Stimulated activated CD4-positive, alpha-beta T cell treated with anti-CD3 and anti-CD28 coated beads, Interleukin-12 subunit alpha, Interleukin-12 subunit beta, amount 100 ng/mL, for 24 hours (primary cell): ENCODE measurements at places on chromosomes 6 and 20.

GRCh38 chr6:114446342-114446741 lies 103.5 kb upstream of the HS3ST5 start:
- no peak for DNase-seq

DNA sequence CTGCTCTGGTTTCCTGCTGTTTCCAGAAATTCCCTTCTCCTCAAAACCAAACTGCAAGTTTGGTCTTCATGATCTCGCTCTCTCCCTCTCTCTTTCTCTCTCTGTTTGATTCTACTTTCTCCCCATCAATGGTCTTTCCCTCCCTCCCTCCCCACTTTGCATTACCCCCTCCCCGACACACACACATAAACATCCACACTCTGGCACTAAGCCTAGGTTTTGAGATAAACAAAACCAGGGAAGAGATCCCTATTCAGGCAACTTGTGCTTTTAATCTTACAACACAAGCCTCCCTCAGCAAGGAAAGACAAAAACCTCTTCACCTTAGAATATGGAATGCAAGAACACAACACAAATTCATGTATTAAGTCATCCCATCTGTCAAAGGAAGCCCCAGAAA lies 73.5 kb upstream of the PTPRT start:
- no peak for DNase-seq

DNA sequence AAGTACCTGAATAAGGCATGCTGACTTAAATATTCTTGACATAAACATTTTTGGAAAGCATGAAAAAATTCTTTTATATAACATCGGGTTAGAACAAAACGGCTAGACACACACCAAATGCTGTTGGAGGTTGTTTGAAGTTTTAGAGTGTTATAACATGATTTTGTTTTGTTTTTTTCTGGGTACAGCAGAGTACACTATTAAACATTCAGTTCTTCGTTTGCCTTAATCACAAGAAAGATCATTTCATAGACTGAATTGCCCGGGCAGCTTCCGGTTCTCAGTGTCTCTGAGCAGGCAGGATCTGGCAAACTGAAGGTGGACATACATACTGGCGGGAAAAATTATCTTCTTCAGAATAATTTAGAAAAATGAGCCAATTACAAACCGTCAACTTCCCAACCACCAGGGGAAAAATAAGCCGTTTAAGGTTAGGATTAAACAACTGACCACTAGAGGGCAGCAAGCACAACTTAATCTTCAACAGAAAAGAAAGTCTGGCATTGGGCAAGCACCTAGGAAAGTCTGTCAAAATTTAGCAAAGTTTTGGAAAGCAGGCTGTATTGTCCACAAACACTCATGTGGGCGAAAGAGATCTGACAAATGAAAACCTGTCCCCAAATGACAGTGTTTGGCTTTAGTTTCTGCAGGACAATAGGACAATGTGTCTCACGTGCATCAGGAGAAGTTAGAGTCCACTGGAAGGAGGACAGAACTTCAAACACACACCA lies 15.0 kb downstream of the ZNF217 start:
- no peak for DNase-seq

GRCh38 chr6:12026120-12026519 lies 14.0 kb downstream of the HIVEP1 start:
- DNase-seq, result no peak

DNA sequence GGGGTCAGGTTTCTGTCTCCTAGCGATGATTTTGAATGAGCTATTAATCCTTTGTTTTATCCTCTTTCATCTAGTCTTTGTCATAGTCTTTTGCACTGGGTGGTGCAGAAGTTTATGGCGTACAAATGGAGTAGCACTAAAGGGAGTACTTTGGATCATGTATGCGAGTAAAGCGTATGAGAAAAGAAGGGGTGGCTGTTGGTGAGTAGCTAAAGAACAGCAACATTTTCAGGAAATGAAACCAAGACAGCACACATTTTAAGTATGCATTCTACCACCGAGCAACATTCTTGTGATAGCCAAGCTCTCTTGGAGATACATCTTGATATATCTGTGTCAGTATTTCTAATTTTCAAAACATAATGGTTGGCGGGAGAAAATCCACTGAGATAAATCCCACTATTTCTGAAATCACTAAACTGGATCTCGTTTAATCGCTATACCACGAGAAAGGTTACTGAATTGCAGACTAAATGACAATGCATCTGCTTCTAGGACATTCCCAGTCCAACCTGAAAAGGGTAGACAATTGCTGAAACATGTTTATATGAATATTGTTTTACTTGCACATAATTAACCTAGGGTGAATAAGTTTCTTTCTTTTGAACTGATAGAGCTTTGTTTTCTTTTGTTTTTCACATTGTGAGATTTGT lies 196.1 kb downstream of the TRIM27 start:
- no peak for DNase-seq

GRCh38 chr6:44064089-44064947 lies 62.9 kb downstream of the MRPL14 start:
- DNase-seq, result no peak

DNA sequence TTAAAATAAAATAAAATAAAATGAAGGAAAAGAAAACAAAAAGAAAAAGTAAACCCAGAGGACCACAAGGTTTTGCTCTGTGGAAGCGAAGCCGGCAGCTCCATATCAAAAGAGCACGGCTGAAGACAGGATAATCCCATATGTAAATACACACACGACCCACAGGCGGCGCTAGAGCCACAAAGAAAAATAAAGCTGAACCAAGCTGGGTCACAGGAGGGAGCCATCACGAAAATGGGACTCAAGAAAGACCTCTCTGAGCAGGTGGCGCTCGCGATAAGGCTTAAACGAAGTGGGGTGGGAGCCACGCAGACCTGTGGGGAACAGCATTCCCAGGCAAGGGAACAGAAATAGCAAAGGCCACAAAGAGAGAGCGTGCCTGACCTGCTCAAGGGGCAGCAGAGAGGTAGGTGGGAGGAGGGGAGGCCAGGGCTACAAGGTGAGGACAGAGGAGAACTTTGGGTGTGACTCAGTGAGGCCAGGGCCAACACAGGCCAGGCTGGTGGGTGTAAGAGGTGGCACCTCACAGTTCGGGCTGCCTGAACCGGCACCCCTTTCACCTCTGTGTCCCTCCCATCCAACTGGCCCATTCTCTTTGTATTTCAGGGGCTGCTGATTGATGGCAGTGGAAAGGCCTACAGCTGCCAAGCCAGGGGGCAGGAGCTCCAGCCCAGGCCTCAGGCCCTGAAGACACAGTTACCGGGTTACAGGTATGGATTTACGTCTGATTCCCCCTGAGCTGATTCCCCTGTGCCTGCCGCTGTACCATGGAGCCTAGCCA lies 26.0 kb downstream of the PTGIS start:
- DNase-seq, result peak; percentile 34

- DNase-seq, result no peak
Measured at GRCh38 chr20:24617757-24618450, 148.5 kb downstream of the SYNDIG1 start.

GRCh38 chr20:31257364-31257763 lies at the start of gene DEFB115:
TSS of gene DEFB115 (plus strand) at chr20:31257664. CDS start at chr20:31257664, 0 bp downstream.
- no peak for DNase-seq

GRCh38 chr20:43183536-43184070 lies 6.1 kb downstream of the PTPRT start:
- DNase-seq, result no peak

- DNase-seq, result no peak
Measured at GRCh38 chr6:126696921-126697693, 357.2 kb downstream of the CENPW start.

DNA sequence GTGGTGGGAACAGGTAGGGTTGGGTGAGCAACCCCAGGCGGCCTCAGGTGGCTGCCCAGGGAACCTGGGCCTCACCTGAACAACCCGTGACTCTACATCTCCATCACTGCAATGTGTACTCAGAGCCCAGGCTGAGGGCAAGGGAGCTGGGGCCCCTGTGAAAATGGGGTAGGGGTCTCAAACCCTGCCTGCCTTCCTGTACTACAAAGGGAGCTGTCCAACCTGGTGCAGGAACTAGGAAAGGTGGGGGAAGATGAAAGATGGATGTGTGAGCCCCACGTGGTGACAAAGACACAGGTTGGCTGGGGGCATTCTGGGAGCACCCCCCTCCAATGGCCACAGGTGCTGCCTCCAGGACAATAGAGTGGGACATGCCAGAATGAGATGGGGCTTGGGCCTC lies 62.1 kb upstream of the SLC2A12 start:
- DNase-seq, result no peak

GRCh38 chr6:91606148-91606901 lies 1019.5 kb upstream of the MAP3K7 start:
- no peak for DNase-seq

GRCh38 chr6:29171736-29172135 lies 1.0 kb downstream of the OR2J2 start:
- DNase-seq, result no peak

DNA sequence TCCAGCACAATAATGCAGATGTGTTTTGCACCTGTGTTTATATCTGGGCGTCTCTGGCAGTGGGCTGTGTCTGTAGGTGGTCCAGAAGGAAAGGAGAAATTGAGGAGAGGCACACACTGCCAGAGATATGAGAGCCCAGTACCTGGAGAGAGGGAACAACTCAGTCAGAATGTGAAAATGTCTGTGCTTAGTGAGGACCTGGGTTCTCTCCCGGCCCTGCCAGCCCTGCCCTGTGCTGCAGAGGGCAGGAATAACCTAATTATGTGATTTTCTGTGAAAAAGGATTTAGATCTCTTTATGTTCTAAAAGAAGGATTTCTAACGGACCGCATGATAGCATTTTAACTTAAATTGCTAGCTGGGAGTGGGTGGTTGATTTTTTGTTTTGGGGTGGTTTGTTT lies 8.3 kb upstream of the EXOC2 start:
- no peak for DNase-seq

GRCh38 chr6:89368999-89369398 lies 16.5 kb upstream of the UBE2J1 start:
- DNase-seq, result no peak

GRCh38 chr6:156889469-156889868 lies 112.3 kb downstream of the ARID1B start:
- no peak for DNase-seq

GRCh38 chr6:93496548-93496947 lies 77.2 kb upstream of the EPHA7 start:
- no peak for DNase-seq

GRCh38 chr6:34864007-34864406 lies 23.8 kb downstream of the TAF11 start:
- DNase-seq, result no peak

GRCh38 chr6:32970413-32971241 lies 2.2 kb downstream of the BRD2 start:
- peak; percentile 64 for DNase-seq

DNA sequence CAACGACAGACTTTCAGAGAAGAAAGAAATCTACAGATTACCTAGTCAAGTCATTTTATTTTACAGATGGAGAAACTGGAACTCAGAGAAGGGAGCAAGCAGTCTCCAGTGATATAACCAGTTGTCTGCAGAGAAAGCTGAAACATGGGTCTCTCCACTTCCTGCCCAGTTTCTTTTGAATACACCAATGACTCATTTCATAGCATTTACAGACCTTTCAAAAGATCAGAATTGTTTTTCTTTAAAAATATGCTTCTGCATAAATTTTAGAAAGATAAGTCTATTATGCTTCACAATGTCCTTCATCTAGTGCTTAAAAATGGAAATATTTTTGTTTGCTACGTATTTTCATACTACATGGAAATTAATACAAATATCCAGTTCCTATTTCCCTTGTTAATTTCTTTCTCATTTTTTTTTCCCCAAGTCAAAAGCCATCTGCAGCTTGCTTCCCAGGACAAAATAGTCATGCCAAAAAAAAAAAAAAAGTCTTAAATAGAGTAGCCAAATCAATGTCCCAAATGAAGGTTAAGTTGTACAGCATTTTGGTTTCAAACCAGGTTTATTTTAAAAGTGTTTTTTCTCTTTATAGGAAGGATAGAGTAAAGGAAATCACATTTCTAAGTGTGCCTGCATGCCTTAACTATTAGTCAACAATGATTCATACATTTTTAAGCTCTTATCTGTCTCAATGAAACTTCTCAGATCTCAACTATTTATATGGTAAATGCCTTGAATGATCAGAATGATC lies 36.9 kb downstream of the ARHGAP18 start:
- no peak for DNase-seq

DNA sequence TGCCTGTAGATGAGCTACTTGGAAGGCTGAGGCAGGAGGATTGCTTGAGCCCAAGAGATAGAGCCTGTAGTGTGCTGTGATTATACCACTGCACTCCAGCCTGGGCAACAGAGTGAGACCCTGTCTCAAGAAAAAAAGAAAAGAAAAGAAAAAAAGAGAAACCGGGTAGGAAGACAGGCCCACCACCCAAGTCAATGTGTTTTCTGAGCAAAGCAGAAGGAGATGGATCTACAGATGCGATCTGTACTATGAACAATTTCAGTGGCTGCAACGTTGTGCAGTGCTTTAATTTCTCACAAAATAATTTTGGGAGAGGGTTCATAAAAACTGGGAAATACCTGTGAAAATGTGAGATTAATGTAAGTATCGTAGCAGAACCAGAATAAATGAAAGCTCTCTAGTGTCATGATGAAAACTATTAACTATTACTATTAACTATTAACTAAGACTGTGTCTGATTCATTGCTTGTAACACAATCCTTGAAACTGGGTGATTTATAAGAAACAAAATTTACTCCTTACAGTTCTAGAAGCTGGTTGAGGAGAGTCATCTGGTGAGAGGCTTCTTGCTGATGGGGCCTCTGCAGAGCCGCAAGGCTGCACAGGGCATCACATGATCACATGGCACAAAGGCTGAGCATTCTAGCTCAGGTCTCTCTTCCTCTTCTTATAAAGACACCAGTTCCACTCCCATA lies 233.1 kb upstream of the ZNF217 start:
- DNase-seq, result no peak

DNA sequence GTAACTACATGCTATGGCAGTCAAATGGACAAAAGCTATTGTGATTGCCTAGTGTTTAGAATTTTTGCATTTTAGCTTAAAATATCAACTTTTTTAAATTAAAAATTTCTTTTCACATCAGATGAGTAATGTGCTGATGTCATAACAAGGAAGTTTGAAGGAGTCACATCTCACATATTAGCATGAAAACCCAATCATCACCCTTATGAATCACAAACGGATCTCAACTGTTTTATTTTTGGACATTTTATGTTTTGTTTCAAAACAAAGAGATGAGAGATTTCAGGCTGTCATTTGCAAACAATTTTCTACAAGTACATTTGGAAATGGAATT lies 53.6 kb upstream of the TRERF1 start:
- no peak for DNase-seq

GRCh38 chr6:102553214-102553613 lies 1159.7 kb downstream of the GRIK2 start:
- DNase-seq, result no peak

DNA sequence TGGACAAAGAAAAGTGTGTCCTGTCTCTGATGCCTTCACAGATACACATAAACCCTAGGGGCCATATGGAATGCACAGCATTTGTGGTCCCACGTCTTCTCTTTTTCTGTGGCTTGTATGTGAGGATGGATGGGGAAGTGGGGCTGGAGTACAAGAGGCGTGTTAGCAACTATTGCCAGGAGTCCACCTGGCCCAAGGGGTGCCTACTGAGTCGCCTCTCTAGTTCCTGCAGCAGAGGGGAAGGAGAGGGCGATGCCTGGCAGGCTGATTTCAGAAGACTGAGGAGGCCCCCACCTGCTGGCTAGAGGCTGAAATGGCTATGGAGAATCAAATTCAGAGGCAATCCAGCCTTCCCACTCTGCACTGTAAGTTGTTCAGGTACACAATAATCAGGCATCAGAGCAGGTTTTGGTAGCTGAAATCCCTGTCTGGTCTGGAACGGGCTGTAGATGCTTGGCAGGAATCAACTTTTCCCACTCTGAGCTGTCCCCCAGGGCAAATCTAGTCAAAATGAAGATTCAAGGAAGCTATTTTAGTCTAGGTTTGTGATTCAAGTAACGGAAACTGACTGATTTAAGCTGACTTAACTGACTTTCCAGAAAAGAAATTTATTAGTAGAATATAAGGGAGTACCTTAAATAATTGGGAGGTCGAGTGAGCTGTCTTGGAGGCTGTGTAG lies 14.9 kb upstream of the PPARD start:
- peak; percentile 59 for DNase-seq
